ENCODE measurements at places on chromosomes 2 and 18.

- no peak for DNase-seq
These were observed 1.7 kb downstream of the RBMS1 start for GRCh38 chr2:160491911-160492371.

DNA sequence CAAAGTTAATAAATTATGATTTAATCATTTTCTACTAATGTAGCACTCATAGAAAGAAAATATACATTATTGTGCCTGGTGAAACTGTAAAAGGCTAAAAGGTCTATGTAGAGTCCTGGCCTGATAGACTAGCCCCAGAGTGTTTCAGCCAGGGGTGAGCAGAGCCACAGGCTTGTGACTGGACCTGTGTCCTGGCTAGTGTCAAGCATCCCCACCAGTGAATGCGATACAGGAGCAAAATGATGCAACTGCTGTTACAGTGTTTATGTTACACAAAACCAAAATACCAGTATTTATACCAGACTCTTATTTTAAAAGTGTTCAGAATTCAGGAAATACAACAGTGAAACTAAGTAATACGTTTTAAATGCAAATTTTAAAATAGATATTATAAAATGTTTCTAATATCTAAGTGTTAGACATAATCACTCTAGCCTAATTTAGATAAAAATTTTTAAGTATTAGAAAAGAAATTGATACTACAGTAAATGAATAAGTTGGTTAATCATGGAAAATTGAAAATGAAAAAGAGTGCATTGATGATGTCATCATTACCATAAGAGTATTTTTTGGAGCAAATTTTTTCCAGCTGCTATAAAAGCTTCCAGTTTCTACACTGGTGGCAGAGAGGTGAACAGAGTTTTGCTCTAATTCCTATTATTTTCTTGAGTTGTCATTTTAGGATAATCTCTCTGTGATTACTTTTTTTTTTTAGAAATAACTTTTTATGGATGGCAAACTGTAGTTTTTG lies 6.2 kb upstream of the TSPYL6 start:
- DNase-seq = no peak

GRCh38 chr2:104938231-104938941 lies 84.5 kb downstream of the POU3F3 start:
- DNase-seq = no peak

- no peak for DNase-seq
These were observed 145.1 kb downstream of the TDRD15 start for GRCh38 chr2:21268878-21269224.

DNA sequence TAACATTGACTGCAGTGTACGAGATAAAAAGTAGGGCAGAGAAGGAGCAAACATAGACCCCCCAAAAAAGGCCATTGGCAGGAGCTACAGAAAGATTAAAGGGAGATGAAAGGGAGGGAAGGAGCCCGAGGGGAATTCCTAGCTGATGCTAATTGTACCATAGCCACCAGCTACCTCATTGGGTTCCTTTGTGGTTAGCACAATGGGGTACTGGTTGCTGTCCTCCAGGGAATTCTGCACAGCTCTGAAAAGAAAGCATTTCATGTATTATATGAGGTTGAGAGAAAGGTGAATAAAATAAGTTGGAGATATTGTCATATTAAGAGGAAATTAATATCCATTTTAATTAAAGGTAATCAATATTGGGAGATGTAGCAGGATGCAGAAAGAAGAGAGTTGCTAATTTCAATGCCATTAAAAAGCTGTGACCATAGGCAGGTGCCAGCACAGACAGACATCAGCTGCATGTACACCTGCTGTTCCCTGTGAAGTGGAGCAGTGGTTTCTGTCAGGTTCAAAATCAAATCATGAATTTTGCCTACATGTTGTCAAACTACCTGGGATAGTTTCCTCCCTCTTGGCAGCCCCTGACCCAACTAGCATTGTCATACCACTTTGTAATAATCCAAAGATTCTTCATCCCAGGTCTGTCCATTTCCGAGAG lies 185.4 kb upstream of the DLGAP1 start:
- no peak for DNase-seq

GRCh38 chr2:71538656-71539265 lies 85.4 kb downstream of the DYSF start:
- DNase-seq = no peak

DNA sequence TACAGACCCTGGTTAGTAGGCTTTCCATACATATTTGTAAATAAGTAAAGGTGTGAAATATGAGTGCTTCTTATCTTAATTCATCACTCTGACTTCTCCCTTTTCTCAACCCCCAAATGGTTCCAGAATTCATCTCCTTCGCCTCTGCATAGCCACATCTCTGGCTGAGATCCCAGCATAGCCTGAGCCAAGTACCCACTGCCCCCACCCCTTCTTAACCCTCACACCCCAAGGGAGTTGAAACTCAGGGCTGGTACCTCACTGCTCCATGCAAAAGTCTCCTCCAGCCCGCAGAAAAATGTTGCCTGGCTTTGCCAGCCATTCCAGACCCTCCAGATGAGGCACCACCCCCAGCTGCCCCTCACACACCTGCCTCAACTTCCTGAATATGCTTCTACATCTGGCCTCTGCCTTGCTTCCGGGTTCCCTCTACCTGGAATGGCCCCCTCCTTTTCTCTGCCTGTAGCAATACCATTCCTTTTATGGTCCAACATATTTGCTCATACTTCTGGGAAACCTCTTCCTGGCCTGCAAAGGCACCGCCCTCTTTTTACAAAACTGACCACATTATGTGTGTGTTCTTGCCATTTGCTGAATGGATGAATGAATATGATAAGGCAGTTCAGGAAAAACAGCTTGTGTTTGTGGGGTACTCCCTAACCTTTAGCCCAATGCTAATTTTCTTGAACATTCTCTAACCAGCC lies 112.8 kb downstream of the CELF4 start:
- no peak for DNase-seq

- peak; percentile 30 for DNase-seq
These were observed 35.1 kb upstream of the CDC42EP3 start for GRCh38 chr2:37706334-37707183.

DNA sequence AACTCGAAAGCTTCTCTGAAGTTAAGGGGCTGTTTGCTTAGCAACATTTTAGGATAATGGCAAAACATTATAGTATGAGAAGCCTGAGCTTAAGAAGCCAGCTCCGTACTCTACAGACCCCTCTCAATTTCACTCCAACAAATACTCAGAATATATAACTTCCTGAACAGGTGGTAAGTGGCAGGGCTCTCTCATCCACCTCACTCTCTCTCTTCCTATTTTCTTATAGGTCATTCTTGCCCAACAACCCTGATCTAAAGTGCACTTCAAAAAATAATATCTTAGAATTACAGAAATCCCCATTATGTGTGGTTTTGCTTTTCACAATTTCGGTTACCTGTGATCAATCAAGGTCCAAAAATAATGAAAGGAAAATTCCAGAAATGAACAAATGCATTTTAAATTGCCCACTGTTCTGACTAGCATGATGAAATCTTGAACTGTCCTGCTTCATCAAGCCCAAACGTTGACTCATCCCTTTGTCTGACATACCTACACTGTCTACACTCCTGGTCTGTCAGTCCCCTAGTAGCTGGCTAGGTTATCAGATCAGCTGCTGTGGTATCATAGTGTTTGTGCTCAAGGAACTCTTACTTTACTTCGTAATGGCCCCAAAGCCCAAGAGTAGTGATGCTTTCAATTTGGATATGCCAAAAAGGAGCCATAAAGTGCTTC lies 122.8 kb upstream of the COL5A2 start:
- DNase-seq = no peak

DNA sequence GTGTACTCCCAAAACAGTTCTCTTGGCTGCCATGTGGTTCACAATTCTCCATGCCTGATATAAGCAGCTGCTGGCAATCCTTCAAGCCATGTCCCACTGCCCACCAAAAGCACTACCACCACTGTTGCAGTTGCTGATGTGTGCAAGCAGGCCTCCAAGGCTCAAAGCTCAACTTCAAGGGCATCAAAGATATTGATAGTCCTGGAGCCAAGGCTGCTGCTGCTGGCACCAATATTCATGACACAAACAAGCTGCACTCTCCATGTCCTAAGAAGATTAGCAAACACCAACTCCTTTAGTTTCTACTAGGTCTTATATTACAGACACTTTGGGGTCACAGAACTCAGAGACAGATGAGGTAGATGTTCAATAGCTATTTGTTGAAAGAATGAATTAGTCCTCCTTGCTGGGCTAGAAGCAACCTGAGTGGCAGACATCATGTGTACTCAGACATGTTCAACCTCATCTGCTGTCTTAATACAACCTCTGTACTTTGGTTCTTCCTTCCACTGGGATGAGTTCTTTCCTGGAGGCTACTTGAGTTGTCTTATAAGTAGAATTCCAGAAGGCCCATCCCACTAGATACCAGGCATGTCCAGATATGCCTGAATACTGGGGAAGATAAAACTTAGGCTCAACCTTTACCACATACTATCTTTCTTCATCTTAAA lies 104.5 kb upstream of the UGP2 start:
- no peak for DNase-seq

DNA sequence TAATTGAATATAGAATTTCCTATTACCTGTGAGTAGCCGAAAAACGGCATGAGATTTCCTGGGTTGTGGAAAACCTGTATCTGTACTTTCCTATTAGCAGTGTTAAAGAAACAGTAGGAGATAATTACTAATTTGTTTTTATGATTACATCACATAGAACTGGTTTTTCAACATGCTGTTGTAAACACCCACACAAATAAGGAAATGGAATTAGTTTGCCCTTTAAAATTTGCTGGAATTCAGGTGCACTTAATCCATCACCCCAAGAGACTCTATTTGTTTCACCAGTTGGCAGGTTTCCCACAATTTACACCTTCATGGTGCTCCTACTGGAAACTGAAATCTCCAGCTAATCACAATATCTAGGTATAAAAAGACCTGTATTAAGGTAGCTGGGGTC lies 274.1 kb upstream of the SLC8A1 start:
- no peak for DNase-seq

DNA sequence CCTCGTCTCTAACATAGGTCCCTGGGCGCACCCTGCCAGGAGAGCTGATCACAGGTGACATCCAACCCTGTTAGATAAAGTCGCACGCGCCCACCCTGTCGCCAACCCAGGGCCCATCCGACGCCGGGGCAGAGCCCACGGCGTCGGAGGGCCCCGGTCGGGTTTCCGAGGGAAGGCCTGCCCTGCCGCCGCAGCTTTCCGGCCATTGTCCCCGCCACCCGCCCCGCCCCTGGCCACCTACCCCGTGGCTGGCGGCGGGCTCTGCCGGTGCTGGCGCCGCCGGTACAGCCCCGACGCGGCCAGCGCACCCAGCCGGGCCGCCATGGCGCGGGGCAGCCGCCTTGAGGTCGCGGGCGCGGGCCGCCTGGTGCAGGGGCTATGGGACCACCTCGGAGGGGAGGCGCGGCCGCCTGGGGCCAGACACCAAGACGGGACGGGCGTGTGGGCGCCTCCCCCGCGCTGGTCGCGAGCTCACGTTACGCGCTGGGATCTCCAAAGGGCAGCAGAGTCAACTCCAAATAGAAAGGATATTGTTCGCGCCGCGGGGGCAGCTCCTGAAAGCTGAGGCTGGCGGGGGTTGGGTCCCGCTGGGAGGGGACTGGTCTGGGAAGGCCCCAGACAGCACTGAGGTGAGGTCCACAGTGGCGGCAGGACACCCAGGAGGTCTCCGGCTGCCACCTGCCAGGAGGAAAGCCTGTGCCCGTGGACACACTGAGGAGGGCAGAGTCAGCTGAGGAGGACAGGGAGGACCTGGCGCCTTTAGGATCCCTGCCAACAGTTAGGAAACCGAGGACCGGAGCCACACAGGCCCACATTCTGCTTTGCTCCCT lies 11.1 kb downstream of the LIMS2 start:
- DNase-seq = peak; percentile 25
